Neural progenitor cell (in vitro differentiated cells): ENCODE measurements at places on chromosomes 4 and X.
A peak's percentile ranks its signal among the peaks of the same experiment; 100 is the strongest.

GRCh38 chrX:134633394-134633793 is 24.9 kb downstream of the PLAC1 start:
- no peak for DNase-seq

DNA sequence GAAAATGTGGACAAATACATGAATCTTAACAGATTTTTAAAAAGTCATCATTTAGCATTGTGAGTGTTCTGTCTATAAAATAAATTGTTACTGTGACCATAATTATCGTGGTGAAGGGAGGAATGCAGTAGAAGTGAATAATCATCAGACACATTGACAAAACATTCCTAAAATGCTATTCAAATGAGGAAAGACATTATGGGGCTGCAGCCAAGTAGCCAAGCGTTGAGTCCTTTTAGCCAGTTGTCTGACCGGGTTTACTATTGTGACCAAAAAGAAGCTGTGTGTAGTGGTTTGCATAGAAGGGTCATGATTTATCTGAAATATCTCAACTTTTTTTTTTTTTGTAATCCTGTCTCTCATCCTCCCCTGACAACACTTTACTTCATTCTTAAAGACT is 19.5 kb downstream of the WWC2 start:
- DNase-seq = peak; percentile 70

GRCh38 chr4:61886131-61886530 is 686.0 kb downstream of the ADGRL3 start:
- DNase-seq = no peak

- no peak for DNase-seq
These were observed 129.3 kb downstream of the CPEB2 start for GRCh38 chr4:15131551-15131950.

DNA sequence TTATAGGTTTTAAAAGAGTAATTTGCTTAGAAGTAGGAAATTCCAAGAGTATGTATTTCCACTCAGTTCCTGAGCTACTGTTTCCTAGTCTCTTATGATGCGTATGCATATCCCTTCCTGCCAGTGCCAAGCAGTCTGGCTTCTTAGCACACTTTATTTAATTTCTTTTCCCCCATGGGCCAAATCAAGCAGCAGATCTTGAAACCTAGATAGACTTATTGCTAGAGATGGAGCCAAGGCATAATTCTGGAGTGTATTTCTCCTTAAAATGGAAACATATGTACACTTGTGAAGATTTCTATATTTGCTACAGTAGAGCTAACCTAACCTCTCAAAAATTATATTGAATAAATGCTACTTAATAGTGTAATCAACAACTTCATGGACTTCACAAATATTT is 2337.6 kb downstream of the PCDH7 start:
- no peak for DNase-seq

GRCh38 chrX:136954930-136955329 is 74.4 kb upstream of the RBMX start:
- peak; percentile 13 for DNase-seq

DNA sequence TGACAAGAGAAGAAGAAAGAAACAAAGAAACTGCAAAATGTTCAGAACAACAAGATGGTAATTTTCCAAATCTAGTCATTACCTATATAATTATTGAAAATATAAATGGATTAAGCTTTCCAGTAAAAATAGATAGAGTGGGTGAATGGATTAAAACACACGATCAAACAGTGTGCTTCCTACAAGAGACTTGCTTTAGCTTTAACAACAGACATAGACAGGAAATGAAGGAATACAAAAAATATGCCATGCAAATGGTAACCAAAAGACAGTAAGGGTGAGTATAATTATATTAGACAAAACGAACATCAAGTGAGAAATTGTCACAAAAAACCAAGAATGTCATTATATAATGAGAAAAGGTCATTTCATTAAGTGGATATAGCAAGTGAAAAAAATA is 842.8 kb downstream of the CCSER1 start:
- DNase-seq = no peak

GRCh38 chr4:185219551-185220344 is 10.3 kb downstream of the SNX25 start:
- DNase-seq = no peak

DNA sequence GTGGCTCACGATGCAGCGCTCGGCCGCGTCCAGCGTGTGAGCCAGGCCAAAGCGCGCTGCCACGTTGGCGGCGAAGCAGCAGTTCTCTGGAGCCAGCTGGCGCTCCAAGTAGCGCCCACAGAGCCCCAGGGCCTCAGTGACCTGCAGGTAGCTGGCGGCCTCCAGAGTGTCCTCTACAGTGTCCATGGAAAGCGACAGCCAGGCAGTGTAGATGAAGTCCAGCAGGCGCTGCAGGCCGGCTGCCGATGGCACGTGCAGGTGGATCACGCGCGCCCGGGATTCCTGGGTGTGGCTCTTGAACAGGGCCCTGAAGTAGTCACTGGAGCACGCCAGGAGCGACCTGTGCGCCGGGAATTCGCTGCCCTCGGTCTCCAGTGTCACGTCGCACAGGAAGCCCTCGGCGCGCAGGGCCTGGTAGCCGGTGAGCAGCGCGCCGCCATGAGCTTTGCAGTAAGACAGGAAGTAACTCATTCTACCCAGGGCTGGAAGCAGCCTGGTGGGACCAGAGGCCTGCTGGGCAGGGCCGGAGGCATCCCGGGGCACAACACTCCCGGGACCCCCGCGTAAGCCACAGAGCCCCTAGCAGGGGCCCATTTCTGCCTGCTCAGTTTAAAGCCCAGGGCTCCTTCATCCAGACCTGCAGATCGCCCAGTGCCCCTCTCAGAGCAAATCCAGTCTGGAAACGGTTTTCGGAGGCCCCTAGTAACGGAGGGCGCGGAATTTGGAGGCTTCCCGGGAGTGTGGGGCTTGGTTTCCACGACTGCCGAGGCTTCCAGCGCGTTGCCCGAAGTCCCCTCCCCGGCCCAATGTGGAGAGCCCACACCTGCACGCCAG is 595 bp downstream of the KLHL34 start:
- no peak for DNase-seq

DNA sequence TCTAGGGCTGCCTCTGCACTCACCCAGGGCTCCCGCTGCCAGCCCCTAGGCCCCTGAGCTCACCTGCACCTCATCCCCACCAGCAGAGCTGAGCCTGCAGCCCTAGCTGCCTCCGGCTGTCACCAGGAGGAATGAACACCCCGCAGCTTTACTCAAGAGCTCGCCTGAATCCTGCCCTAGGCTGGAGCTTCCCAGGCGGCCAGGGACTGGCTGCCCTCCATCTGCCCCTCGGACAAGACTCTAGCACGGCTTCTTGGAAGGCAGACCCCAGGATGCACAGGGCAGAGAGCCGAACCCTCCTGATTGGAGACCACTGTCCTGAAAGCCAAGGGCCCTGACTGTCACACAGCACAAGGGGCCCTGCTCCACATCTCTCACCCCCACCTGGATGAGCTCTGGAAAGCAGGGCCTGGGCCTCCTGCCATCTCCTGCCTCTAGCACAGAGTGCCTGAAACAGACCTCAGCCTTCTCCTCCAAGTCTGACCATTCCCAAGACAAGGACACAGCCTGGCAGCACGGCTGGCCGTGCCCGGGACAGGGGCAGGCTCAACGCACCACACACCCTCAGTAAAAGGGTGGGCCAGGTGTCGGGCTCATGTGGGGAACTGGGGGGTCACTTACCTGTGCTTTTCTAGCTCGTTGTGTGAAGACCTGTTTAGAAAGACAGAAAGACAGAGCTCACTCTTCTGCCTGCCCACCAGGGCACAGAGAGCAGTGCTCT is 4.4 kb downstream of the MXD4 start:
- no peak for DNase-seq

GRCh38 chr4:117560329-117560728 is 474.0 kb upstream of the NDST3 start:
- DNase-seq = no peak

DNA sequence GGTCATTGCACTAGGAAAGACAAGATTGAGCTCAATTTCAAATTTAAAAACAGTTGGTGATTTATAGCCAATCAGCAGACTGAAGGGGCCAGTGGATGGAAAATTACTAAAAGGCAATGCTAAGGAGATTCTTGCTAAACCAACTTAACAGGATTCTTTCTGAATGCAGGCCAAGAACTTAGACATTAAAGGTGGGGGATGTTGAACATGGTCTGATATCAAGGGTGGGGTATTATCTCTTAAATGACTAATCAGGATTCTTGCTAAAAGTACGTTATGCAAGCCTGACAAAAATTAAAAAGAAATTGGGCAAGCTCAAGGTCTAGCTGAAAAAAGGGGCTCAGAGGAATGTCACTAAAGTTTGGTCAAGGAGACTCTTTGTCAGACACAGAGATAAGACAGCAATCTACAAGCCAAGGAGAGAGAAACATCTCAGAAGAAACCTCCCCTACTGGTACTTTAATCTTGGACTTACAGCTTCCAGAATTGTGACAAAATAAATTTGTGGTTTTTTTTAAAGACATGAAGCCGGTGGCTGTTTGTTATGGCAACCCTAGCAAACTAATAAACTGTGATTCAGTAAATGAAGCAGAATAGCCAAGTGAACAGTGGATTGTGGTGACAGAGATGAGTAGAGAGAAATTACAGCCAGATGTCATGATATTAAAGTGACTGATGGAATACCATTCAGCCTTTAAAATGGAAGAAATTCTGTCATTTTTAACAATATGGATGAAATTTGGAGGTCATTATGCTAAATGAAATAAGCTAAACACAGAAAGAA is 120.3 kb upstream of the KLHL4 start:
- DNase-seq = no peak

- DNase-seq = peak; percentile 52
These were observed 615 bp downstream of the NEXMIF start for GRCh38 chrX:74924449-74925224.

- no peak for DNase-seq
These were observed 219.0 kb upstream of the CPEB2 start for GRCh38 chr4:14783011-14783877.

DNA sequence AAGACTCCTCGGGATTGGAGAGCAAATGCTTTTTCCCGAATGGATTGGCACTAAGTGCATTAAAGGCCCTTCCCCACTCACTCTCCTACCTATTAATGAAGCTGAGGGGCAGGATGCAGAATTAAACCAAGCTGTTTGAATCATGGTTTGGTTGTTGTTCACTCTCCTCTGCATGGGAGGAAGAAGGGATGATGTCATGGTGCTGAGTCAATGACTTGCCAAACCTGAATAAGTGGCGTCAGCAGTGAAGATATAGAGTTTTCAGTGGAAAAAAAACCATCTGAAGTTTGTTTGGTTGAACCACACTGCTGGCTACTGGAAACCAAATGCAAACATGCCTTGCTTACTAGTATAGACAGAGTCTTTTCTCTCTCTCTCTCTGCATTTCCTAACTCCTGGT is 19.8 kb upstream of the ZXDA start:
- no peak for DNase-seq

- DNase-seq = peak; percentile 81
These were observed 1.1 kb upstream of the ATOH1 start for GRCh38 chr4:93827272-93827947.

GRCh38 chr4:156620786-156621185 is 350.8 kb downstream of the PDGFC start:
- no peak for DNase-seq

DNA sequence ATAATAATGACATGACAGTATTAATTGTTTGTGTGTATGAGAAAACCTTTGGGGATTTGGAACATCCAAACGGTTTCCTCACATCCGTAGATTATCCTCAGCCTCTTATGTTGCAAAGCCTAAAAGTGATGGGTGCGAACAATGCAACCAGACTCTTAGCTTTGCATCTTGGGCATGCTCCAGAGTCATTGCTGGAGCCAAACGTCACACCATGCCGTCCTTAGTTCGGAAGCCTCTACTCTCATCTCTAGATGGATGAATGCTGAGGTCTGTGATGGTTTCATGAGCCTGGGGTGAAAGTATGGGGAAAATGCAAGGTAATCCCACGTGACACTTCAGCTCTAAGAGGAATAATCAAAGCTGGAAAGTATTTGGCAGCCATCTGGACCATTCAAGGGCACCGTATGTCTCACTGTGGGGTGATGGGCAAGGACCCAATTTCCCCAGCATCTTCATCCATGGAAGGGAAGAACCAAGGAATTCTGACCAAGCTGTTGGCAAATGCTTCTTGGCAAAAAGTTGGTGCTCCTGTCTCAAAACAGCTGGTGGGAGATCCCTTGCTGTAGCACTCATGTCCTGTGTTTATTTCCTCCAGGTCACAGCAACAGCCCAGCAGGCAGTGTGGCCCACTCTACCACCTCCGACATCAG is 6.3 kb upstream of the RTL5 start:
- DNase-seq = no peak

- DNase-seq = no peak
These were observed 221.5 kb downstream of the PCDH18 start for GRCh38 chr4:137310593-137311490.

DNA sequence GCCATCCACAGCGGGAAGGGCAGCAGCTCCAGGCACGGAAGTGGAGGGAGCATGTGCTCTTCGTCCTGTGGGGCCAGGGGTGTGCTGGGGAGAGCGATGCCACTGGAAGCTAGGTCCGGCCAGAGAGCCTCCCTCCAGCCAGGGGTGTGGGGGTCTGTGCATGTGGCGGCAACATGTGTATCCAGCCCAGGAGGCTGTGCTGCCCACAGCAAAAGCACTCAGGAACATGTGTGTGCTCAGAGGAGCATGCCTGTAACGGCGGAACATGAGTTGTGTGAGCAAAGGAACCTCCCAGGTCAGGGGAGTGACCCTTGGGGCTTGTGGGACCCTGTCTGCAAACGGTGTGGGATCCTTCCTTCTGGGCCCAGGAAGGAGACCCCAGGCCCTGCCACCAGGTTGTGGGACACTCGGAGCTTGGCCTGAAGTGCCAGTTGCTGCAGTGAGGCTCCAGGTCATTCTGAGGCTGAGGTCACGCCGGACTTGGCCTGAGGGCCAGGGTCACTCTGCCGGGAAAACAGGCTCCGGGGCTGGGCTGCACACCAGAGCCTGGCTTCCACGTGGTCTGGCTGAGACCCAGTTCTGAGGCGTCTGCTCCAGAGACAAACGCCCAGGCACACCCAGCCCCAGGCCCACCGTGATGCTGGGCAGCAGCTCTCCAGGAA is 37.2 kb downstream of the CPLX1 start:
- no peak for DNase-seq

DNA sequence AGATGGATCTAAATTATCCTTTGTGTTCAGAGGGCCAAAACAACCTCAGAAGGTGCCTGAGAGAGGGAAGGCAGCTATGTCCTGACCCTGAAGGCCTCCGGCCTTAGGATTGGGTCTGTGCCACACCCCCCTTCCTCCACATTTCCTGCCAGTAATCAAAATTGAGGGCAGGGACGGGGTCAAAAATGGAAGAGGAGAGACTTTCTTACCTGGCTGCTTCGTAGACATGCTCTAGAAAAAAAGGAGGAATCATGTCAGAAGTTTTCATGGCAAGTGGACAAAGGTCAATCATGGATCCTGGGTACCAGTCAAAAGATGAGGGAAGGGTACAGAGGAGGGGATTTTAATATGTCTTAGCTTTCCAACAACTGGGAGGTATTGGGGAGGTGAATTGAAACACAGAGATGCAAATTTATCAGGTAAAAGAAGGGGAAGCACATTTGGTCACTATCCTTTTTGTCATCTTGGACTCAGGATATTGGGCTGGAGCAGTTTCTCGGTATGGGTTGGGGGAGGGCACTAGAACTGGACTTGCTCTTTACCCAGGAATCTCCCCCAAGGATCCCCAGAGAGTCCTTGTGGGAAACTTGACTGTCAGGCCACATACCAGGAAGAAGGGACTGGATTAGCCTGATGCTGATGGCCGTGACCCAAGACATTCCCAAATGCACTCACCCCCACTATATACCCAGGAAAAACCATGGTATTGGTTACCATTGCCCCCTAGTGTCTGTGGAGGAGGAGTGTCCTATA is 17.1 kb downstream of the VSIG4 start:
- DNase-seq = peak; percentile 15

- no peak for DNase-seq
These were observed 27.4 kb upstream of the CLDN24 start for GRCh38 chr4:183349673-183350072.
